Stimulated activated CD4-positive, alpha-beta T cell treated with anti-CD3 and anti-CD28 coated beads, Interleukin-4, amount 100 ng/mL, for 1 hour (primary cell): ENCODE measurements at places on chromosomes 5 and 9.

GRCh38 chr5:38582293-38582974 lies 26.0 kb upstream of the LIFR start:
- DNase-seq = no peak

DNA sequence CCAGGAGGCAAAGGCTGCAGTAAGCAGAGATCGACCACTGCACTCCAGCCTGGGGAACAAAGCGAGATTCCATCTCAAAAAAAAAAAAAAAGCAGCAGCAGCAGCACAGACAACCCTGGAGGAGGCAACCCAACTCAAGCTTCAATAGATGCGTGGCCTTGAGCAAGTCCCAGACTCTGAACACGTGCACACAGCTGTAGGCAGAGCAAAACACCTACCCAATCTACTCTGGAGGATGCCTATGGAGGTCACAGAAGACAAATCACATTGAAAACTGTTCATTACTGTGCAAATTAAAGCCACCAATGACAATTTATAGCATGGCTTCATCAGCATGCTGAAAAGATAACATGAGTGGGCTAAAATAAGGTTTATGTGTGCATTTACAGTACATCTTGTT lies 7.2 kb downstream of the TLE1 start:
- DNase-seq = no peak

DNA sequence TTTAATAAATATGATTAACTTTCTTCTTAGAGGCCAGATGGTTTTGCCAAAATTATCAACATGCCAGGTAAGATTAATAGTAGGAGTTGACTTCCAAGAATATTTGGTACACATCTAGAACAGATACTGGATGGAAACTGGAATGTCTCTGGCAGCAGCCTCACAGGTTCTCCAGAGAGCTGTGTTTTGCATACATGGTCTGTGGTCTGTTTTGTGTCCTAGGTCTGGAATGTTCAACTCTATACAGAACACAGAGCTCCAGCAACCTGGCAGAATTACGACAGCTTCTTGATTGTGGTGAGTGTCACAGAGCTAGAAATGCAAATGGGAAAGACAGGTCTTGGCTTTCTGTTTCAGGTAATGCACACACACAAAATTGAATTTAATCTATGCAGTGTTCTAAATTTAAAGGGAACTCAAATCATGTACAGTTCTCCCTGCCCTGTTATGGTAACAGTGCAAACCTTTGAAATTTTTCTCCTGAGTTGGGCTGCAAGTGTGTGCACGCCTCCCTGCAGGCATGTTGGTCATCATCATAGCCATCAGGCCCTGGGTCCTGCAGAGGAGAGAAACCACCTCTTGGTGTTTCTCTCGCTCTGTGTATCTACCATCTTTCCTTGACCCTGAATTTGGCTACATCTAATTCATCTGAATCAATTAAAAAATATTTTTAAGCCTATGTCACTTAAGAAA lies 58.3 kb downstream of the PIK3R1 start:
- no peak for DNase-seq

- no peak for DNase-seq
Observed at GRCh38 chr5:135543001-135543484, 7.3 kb upstream of the NEUROG1 start.

GRCh38 chr5:92332039-92332438 lies 948.9 kb upstream of the ARRDC3 start:
- no peak for DNase-seq

- no peak for DNase-seq
Observed at GRCh38 chr5:55777332-55777731, 39.5 kb downstream of the DDX4 start.

DNA sequence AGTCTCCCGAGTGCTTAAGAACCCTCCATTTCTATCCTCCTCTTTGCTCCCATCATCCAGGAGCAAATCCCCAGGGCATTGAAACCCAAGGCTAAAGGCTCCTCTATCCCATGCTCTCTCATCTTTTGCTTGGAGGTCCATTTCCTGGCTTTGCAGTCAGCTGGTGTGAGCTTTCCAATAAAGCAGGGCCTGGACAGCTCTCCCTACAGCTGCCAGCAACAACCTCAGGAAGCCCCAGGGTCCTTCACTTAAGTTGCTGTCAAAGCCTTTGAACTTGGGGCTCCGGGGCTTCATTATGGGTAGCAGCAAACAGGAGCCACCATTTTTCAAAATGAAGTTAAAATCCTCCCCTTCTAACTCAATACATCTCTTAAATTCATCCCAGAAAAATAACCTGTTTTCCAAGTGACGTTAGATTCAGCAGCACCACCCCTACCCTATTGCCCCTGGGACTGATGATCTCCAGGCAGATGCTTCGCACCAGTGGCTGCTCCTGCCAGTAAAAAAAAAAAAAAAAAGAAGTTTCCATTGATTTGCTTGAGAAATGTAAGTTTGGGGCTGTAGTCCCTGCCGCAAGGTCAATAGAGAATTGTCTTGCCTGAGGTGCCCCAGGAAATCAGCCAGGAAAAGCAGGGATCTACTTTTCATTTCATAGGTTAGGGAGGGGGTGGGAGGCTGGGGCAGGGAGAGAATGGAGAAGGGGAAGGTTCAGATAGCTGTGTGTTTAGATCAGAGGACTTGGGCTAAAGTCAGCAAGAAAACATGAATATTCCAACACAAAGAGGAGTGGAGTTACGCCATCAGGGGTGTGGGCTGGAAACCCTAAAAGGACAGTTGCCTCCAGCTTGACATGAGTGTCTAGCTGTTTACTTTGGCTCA lies 83.8 kb upstream of the IL6ST start:
- no peak for DNase-seq

DNA sequence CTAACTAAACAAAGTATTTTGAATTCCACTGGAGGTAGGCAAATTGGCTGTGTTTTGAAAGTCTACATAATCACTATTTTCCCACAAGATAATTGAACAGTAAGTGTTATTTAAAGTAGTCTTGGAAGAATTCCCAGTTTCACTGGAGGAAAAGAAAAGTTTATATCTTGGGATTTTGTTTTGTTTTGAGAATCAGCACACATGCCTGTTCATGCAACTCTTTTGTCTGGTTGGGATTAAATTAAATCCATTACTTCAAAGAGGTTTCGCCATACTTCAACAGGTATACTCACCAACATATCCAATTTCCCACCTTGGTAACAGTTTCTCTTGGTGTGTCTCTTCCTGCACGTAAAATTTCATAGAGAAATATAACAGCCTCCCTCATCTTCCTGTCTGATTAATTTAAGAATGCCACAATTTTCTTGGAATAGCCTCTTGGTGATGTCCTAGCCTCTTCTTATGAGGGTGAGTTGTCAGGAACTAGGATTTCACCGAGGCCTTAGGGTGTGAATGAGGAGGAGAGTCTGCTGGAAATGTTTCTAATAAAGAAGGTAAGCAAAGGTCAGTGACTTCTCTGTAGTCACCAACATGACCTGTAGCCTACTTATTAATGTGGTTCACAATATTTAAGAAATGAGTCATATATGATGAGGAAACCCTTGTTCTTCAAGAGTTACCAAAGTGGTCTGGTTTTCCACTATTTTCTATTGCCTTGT lies 48.1 kb downstream of the ITGA2 start:
- no peak for DNase-seq
